Astrocyte of the spinal cord (primary cell): ENCODE measurements at places on chromosomes 3 and 15.

- DNase-seq = peak; percentile 13
These were observed 333.0 kb upstream of the SATB1 start for GRCh38 chr3:18758047-18758704.

- peak; percentile 46 for DNase-seq
These were observed 142.5 kb upstream of the MBNL1 start for GRCh38 chr3:152126260-152126659.

GRCh38 chr15:99177679-99178078 is 71.7 kb downstream of the TTC23 start:
- no peak for DNase-seq

DNA sequence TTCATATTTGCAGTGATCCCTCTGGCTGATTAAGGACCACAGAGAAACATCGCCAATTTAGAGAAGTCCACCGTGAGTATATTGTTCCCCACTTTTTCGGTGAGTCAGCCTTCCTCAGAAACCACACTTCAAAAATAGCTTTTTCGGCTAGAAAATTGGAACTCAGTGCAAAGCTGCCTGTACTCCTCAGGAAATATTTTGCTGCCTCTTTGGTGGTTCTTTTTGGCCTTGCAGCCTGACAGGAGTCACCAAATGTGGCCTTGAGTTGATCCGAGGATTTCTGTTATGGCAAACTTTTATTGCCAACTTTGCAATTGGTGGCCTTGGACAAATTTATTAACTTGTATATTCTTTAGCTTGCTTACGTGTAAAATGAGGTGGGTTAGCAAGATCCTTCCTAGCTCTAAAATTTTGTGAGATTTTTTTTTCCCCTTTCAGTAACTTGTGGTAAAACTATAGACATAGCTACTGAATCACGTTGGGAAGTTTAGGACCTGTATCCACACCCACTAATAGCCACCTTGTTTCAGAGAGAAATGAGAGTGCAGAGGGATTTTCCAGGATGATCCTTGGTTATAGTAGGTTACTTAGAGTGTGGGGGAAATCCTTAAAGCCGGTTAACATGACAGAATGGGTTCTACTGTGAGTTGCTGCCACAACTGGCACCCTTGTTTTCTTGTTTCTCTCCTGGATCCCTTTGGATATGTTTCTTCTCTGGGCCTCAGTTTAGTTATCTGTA is 9.9 kb downstream of the ARL6IP5 start:
- DNase-seq = peak; percentile 69

- DNase-seq = no peak
These were observed 23.4 kb downstream of the SACM1L start for GRCh38 chr3:45712434-45713110.

- no peak for DNase-seq
These were observed 73.4 kb downstream of the CHSY1 start for GRCh38 chr15:101178479-101178878.

- DNase-seq = peak; percentile 94
These were observed 722 bp downstream of the STRA6 start for GRCh38 chr15:74201710-74202420.

DNA sequence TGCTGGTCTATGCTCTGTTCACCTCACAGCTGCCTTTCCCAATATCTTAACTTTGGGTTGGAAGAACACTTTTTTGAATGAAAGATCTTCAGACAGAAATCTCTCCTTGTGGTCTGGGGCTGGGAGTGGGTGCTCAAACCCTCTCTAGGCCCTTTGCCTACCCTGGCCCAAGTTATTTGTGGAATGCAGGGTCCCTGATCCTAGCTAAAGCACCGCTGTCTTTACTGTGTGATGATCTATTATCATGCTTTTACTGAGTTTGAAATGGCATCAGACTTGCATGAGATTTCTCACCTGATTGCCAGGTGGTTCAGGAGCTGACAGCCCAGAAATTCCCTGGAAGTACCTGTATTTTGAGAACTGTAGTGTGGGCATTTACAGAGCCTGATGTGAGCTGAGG is 412.7 kb upstream of the ONECUT1 start:
- no peak for DNase-seq

DNA sequence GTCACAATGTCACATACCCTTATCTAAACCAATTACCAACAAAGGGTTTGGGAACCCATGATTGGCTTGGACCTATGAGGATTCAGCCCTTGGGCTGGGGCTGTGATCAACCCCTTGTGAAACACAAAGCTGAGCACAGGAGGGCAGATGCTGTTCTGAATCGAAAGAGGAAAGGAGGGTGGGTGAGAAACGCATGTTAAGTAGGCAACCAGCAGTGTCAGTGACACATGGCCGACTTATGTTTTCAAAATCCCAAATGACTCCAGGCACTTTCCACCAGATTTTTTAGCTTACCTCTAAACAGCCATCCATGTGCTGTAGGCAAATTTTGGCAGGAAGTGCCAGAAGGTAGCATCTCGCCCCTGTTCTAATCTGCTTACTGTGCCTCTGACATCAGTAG is 34.1 kb upstream of the KLHL25 start:
- DNase-seq = no peak

DNA sequence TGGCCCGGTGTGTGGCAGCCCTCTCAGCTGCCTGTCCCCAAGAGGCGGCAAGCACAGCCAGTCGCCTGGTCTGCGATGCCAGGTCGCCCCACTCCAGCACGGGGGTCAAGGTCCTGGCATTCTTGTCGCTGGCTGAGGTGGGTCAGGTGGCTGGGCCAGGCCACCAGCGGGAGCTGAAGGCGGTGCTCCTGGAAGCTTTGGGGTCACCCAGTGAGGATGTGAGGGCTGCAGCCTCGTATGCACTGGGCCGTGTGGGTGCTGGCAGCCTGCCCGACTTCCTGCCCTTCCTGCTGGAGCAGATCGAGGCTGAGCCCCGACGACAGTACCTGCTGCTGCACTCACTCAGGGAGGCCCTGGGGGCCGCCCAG is 20.8 kb downstream of the CAND2 start:
- no peak for DNase-seq

- DNase-seq = no peak
These were observed 414.1 kb upstream of the CBLB start for GRCh38 chr3:106282943-106283342.

DNA sequence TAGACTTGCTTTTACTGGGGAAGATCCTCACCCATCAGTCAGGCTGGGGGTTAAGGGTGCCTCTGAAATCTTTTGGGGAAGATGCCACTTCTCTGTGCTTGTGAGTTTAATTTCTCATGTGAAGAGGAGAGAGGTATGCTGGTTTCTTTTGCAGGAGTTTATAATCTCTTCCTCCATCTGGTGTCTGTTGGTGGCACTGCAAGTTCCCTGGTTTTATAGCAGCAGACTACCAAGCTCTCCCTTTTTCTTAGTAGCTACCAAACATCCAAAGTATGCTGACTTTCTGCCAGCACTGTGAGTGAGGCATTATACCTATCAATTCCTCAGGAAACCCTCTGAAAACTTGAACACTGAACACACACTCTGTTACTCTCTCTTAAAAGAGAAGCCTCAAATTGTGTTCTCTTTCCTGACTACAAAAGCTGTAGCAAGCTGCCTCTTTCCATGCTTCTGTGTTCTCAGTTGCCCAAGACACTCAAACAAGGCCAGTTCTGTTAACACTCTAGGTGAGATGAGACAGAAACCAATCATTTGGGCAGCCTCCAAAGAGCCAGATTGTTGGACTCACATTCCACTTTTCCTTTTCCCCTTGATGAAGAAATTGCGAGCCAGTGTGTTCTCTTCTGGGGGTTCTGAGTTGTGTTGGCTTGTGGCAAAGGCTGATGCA is 299.5 kb downstream of the GAP43 start:
- peak; percentile 58 for DNase-seq

DNA sequence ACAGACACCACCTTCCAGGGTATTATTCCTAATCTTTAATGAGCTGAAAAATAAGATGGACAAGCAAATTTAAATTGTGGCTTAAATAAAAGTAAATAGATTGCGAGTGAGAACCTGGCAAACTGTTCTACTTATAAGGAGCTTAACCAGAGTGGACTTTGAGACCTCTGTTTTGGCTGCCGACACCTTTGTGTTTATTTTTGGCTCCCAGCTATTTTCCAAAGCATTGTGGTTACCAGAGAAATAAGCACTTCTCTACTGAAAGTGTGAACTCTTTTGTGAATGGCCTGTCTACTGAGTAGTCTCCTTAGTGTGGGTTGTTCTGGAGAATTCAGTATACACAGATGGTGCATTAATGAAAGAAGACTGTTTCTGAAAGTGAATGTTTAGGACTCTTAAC is 109.4 kb downstream of the ATP8B4 start:
- DNase-seq = no peak

DNA sequence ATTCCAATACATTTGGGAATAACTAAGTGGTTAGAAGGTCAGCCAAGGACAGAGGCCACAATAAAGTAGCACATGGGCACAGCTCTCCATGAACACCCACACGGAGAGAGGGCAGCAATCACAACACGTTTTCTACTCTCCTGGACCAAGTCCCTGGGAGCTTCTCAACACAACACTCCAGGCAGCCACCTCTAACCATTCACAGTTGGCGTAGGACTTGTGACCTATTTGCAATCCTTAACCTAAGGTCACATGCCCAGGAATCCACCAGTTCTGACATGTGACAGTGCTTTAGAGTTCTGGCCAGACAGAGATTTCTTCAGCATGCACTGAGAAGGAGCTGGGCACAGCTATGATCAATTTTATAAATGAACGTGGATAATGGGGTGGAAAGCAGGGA is 280.8 kb downstream of the SHQ1 start:
- DNase-seq = no peak

GRCh38 chr15:65953622-65954021 is 84.3 kb downstream of the RAB11A start:
- DNase-seq = no peak

- no peak for DNase-seq
These were observed 229.8 kb downstream of the TBL1XR1 start for GRCh38 chr3:176967522-176967921.

DNA sequence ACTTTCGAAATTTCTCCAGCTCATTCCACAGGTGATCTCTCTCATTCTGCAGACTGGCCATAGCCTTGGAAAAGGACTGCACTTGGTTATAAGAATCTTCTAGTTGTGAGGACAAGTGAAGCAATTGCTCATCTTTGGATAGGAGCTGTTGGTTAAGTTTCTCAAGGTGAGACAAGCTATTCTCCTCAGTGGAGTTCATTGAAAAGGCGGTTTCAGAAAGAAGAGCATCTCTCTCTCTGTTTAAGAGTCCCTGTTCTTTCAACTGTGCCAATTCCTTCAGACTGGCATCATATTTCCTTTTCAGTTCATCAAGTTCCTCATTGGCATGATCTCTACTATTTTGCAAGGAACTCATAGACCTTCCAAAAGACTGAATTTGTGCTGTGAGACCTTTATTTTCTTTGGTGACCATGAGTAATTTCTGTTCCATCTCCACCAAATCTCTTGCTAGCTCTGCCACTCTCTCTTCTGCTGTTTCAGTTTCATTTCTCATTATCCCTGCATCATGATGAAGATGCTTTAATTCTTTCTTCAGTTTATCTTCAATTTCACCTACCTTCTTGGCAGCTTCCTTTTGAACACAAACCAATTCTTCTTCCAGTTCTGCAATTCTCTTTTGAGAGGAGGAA is 30.2 kb upstream of the HCLS1 start:
- no peak for DNase-seq

GRCh38 chr3:58683001-58683458 is 16.5 kb upstream of the FAM3D start:
- DNase-seq = no peak

DNA sequence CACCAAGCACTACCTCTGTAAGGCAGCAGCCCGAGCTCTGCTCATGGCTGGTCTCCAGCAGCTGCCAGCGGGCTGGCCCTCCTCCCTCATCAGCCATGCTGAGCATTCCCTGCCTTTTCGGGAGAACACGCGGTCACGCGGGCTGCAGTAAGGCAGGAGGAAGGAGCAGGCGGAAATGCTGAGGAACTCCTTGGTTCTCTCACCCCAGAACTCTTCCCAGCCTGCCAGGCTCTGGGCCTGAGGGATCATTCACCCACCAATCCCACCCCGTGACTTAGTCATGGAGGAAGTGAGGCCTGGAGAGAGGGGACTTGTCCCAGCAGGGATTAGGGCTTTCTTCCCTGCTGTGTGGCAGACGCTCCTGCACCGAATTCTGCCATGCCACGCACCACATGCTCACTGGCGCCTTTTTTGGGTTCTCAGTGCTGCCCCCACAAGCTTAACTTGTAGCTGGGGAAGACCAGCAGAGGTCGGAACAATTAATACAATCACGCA is 42.9 kb upstream of the RPL32 start:
- peak; percentile 20 for DNase-seq

DNA sequence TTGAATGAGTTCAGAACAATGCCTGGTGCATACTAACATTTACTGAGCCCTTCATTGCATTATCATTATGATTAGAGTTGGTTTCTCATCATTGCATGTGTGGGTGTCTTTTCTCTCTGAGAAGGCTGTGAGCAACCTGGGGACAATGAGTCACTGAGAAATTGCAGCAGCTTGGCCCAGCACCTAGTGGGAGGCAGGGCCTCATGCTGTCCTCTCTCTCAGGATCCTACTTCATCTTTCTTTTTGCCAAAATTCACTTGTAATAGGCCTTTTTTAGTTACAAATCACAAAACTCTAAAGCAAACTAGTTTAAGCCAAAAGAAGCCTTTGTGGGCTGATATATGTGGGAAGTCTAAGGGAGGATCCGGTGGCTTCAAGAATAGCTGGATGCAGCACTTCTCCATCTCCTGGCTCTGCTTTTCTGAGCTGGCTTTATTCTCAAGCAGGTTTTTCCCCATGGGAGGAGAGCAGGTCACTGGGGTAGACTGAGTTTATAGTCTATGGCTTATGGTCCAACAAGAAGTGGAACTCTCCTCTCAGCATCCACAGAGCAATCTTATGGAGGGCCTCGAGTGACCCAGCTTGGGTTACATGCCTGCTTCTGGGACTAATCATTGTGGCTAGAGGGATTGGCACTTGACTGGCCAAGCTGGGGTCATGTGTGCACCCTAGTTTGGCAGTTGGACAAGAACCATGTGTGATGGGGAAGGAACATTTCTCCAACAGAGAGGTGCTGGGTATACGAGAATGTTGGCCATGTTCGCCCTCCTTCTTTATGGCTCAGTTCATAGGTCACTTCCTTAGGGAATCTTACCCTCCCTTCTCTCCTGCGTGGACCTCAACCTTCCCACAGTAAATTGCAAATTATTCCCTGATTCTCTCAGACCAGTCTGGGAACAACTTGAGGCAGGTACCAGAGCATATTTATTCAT is 8.7 kb upstream of the CAMK1 start:
- DNase-seq = peak; percentile 62

GRCh38 chr15:25175033-25175788 is 220.4 kb downstream of the SNRPN start:
- no peak for DNase-seq

- peak; percentile 59 for DNase-seq
These were observed 28.3 kb upstream of the CRYBG3 start for GRCh38 chr3:97793420-97794019.

GRCh38 chr3:193704431-193704830 is 111.4 kb downstream of the OPA1 start:
- no peak for DNase-seq

DNA sequence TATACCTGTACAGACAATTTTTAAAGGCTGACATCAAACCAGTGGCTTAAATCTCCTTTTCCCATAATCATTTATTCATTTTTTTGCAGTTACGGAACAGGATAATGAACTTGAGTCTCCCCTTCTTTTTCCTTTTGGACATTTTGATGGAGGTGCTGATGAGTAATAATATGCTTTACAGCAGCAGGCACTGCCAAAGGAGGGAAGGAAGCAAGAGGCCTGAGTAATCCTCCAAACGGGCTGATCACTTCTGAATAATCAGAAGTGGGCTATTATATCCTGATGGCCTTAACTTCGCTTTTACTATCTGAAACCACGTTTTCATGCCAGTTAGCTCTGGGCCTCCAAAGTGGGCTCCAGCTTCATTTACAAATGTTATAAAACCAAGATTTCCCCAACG is 527.2 kb downstream of the FOXP1 start:
- DNase-seq = peak; percentile 79
